Breast epithelium (tissue), 4 donors: ENCODE measurements at places on chromosomes 6 and 20. TPM values are rescaled to one million over a fixed set of nuclear protein-coding genes. Genes with fewer than 3 reads are reported as not detected.

The ARFGEF3 gene
- total RNA-seq = 1.9 TPM

GRCh38 chr20:36833275-36834020, 42.5 kb upstream of the TLDC2 start:
- no peak for DNase-seq

The MYH7B gene
- total RNA-seq = 1.1 TPM

DNA sequence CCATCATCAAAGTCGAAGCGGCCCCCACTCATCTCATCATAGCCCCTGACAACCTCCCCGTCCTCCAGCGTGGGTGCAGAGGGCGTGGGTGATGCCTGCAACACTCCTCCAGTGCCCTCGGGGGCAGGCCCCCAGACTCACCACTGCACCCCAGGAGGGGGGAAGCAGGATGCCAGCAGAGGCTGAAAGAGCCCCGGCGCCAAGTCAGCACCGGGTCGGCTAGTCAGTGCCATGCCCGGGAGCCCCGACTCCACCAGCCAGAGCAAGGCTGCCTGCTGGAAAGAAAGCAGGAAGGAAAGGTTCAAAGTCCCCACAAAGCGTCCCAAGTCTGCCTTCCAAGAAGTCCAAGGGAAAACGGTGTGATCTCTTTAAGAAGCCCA, 324 bp downstream of the JPH2 start:
- DNase-seq = peak; percentile 27

The ABHD16B gene
- total RNA-seq = not detected

The MUC22 gene
- not detected for total RNA-seq

The GCNT2 gene
- total RNA-seq = 22.0 TPM

DNA sequence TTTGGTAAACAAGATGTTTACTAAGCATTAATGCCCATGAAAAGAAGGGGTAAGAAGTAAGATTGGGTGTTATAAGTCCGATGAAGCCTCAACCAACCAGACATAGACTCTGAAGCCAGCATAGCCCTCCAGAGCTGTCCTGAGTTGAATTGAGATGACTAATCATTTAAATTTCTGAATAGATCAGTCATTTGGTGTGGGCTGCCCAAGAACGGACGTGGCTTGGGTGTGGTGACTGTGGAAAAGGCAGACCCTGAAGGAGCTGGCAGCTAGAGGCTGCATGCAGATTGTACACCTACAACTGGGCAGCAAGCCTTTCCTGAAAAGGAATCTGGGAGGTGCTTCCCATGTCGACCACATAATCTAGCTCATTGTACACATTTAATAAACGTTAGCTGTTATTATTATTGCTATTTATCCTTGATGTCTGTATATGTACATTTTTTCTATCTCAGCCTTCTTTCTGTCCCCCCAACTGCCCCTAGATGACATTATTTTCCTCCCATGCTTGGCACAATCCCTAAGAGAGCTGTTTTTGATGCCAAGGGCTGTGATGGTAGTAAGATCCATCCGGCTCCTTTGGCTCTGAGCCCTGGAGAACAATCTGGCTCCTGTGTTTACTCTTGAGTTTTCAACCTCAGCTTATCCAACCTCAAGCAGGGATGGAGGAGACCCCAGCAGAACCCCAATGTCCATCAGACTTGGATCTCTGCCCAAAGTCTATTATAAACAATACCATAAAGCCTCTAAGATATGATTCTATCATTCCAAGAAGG, 57.6 kb upstream of the JAG1 start:
- no peak for DNase-seq
